ENCODE measurements at places on chromosomes 4 and X.

DNA sequence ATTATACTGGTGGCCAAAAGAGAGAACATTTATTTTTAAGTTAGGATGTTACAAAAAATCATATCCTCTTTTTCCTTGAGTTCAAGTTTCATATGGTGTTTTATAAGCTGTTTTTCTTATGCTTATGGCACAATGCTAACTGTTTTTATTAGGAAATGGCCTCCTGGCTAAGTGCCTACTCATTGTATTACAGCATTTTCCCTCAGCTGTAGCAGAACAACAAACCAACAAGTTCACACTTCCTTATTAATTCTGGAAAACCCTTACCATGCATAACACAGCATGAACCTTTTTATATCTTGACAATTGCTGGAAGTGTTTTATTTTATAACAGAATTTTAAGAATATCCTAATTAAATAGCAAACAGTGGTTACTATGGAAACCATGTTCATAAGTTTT, 165.8 kb downstream of the GASK1B start:
- DNase-seq, result no peak

DNA sequence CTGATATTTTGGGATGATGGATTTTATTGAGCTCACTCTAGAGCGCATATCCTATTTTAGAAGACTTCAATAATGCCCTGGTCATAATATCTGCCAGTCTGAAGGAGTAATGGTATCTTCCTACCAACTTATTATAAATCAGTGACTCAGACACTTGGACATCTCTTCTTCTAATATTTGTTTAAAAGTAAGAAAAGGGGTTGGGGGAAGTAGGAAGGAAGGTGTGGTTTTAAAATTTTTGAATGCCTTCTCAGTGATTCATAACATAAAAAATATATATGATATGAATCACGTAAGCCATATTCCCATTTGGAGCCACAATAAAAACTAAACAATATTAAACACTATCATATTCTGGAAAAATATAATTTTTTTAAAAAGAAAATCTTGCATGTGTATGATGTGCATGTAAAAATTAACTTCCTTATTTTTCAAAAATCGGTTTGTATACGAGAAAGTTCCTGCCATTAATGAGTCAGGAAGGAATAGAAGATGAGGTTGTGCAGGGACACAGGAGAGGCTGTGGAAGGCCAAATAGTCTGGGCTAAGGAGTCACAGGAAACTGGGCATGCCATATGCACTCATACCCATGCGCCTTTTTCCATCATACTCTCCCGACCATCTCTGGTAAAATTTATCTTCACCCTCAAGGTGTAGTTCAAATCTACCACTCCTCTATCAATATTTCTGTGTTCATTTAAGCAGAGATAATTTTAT, 286.5 kb downstream of the EPHA5 start:
- DNase-seq, result peak; percentile 89

GRCh38 chr4:99457270-99457669, 22.1 kb upstream of the ADH7 start:
- no peak for DNase-seq

GRCh38 chr4:19580095-19580494, 671.6 kb upstream of the SLIT2 start:
- DNase-seq, result no peak

DNA sequence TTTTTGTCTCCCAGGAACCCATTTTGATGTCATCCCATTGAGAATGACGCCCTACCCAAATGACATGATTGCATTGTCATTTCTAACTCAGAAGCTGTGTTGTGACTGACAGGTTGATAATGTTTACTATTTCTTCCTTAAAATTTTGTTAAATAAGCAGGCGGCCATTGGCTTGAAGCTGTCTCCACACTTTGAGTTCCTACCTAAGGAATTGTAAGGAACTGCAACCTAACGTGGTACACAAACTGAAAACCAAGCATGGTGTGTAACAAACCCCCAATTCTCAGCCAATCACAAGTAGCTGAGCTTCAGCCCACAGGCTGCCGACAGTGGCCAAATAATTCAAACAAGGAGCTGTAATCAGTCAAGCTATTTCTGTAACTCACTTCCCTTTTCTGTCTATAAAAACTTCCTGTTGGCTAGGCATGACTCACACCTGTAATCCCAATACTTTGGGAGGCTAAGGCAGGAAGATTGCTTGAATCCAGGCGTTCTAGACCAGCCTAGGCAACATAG, 2.9 kb upstream of the MND1 start:
- peak; percentile 64 for DNase-seq

DNA sequence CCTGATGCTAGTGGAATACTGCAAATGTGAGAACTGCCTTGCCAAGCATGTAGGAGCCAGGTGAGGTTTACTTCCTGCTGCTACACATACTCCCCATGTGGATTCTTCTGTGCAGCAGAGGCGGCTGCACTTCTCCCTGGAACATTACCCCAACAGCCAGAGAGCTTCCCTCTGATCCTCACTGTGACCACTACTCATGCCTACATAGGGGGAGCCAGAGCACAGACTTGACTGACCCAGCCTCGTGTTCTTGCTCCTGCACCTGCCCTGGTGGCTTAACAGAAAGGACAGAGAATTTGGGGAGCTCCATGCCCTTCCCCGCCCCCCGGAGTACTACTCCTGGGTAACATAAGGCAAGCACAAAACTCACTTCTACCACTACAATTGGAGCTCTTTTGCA, 38.4 kb downstream of the UGT2A2 start:
- DNase-seq, result no peak

GRCh38 chr4:81512757-81513501, 41.2 kb upstream of the RASGEF1B start:
- DNase-seq, result no peak

- no peak for DNase-seq
Measured at GRCh38 chr4:82031376-82031927, 342.3 kb downstream of the HNRNPD start.

GRCh38 chr4:2446656-2447564, 22.0 kb upstream of the RNF4 start:
- no peak for DNase-seq

- no peak for DNase-seq
Measured at GRCh38 chr4:85644061-85644460, 169.1 kb downstream of the ARHGAP24 start.

DNA sequence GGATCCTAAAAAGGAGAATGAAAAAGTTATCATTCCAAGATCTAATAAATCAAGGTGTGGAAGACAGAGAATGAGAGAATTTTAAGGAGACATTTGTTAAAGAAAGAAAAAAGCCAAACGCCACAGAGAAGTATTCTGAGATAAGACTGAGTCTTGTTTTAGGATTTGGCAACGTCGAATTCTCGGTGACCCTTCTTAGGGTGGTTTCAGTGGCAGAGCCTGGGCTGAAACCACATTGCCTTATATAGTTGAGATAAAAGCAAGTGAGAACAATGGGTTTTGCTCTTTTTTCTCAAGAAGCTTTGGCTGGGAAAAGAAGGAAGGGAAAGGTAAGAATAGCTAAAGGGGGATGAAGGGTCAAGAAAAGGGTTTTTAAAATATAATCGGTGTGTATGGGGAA, 209.4 kb downstream of the VEGFC start:
- no peak for DNase-seq

DNA sequence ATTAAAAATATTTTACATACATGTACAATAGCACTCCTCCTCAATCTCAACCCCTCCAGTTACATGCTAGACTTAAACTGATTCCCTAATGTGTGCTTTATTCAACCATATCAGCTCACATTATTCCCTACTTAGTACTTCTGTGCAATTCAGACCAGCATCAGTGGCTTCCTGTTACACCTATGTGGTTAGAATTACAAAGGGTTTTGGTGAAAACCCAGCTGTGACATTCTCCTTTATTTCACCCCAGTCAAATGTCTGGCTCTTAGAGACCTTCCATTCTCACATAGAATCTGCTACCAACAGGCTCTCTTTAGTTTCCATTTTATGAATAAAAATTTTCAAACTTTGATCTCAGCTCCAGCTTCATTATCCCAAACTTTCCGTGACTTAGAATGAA, 85.2 kb upstream of the SLC7A11 start:
- no peak for DNase-seq

GRCh38 chr4:11497212-11497806, 68.6 kb upstream of the HS3ST1 start:
- DNase-seq, result no peak

GRCh38 chr4:77586951-77587383, 18.7 kb upstream of the CXCL13 start:
- peak; percentile 64 for DNase-seq

DNA sequence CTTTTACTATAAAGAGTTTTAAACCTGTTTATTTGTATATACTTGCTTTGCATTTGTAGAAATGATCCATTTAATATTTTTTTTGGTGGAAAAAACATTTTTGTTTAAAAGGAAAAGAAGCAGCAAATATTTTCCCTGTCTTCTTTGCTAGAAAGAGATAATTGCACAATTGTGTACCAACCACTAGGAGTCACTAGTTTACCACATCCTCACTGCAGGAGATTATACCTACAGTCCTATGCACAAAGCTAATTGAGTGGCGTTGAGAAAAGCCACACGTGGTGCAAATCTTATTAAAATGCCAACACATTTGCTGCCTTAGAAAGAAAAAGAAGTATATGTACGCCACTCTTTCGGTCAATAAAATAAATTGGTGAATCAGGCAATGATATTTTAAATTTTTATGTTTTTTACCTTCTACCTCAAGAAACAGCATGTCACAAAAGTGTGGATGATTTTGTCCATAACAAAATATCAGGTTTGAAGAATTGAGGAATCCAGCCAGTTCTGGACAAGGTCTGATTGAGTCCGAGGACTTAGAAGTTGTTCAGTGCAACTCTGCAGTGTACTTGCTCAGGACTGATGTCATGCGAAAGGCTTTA, 102.9 kb downstream of the GRXCR1 start:
- peak; percentile 9 for DNase-seq

- peak; percentile 29 for DNase-seq
Measured at GRCh38 chr4:32847461-32847860, 2127.3 kb downstream of the PCDH7 start.

DNA sequence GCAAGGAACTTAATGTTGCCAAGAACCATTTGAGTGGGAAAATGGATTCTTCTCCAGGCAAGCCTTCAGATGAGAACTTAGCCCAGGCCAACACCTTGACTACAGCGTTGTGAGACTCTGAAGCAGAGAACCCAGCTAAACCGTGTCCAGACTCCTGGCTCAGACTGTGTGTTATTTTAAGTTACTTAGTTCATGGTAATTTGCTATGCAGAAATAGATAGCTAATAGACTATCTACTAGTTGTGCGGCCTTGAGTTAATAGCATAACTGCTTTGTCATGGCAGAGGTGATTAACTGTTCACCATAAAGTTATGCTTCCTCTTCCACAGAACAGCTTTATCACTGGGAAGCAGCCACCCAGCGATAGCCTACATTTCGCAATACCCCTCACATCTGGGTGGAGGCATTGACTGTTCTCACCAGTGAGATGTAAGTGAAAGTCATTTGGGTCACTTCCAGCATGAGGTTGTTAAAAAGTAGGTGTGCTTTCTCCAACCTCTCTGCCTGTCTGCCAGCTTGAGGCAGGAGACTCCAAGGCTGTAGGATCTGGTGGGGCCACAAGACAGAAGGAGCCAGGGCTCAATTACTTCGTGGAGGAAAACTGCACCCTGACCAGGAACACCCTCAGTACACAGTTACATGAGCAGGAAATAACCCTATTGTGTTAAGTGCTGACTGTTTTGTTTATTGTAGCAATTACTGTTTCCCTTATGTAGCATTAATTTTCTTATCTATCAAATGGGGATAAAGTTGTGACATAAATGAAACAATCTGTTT, 94.2 kb downstream of the GPAT3 start:
- no peak for DNase-seq

- DNase-seq, result no peak
Measured at GRCh38 chrX:153560000-153560399, 38.9 kb downstream of the CCNQ start.

DNA sequence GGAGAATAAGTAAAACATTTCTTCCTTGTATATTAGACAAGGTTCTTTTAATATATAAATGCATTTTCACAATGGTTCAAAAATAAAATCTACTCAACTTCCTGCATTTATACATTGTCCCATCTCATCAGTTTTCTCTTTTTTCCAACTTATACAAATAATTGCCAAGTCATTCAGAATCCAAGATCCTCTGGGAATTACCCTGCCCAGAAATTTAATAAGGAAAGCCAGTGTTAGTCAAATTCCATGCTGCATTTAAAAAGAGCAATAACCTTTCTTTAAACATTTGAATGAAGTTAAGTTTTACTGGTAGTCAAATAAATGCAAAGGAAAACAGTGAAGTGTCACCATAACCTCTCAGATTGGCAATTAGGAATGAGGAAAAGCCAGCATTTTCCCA, 357.9 kb downstream of the PPP3CA start:
- DNase-seq, result peak; percentile 42

DNA sequence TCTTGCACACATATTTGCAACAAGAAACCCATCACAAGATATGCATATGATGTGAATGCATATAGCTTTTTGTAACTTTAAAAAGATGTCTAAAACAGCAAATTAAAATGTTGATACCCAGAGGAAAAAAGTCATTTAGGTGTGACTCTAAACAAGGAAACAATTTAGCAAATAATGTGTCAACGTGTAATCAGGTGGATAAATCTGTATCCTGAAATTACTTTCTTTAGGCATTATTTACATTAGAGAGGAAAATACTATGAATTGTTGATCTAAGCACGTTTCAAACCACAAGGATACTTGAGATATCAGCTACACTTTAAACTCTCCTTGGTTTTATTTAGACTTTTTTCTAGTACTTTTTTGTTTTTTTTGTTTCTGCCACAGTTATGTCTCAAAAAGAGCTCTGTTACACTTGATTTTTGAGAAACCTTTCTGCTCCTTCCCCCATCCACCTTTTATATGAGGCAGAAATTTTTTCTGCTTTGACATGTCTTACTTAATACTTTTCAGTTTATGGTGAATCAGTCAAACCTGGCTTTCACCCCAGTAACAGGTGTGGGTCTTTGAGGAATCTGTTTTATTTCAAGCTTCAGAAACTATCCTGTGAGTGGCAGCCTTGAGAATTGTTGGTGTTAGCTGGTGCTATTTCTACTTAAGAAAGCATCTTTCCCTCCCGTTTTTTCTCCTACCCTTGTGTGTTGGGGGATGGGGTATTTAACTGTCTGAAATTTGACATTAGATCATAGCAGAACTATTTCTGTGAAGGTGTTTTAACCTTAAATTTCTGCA, 1.9 kb downstream of the NPNT start:
- DNase-seq, result no peak

DNA sequence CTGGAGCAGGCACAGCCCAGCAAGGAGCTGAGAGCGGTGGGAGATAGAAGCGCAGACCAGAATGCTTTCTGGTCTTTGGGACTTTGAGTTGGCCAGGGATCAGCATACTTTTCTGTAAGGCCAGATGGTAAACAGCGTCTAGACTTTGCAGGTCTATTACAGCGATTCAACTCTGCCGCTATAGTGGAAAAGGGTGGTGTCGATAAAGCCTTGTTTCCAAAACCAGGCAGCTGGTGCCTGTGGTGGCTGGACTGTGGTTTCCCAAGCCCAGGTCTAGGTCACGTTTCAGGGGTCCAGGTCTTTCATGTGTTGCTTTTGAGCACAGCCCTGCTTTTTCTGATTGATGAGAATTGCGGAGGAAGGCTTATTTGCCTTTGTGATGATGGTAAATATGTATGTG, 40.1 kb downstream of the HTT-AS start:
- DNase-seq, result no peak

Data from fibroblast of skin of back (primary cell).